NCI-H1105 (cell line): ENCODE measurements at places on chromosomes 13 and 19.

DNA sequence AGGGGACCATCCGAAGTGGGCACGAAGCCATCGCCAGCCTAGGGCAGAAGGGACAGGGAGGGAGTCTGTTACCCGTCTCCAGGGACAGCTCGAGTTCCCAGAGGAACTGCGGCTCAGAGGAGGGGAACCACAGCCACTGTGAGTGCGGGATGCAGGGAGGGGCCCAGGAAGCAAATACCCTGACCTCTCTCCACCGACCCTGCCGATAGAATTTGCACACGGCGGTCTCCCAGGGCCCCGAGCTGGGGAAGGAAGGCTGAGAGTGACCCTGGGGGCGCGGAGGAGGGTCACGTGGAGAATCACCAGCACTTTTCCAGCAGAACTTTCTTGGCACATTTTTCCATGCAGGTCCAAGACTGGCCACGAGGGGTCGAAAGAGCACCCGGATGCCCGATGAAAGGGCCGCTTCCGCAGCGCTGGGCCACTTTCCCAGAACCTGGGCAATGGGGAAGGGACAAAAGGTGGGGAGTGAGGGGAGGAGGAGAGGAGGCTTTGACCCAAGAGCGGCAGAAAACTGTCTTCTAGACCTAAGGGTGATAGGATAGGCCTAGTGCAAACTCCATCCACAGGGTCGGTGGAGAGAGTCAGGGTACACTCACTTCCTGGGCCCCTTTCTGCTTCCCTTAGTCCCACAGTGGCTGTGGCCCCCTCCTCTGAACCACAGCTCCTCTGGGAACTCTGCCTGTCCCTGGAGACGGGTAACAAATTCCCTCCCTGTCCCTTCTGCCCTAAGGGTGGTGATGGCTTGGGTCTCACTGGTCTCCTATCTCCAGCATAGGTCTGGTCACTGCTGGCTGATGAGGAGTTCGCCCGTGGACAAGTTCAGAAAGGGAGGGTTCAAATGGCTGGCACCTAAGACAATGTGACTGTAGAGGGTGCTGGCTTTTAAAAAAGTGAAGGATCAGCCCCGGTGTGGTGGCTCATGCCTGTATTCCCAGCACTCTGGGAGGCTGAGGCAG is 5.3 kb upstream of the GPR4 start:
- DNase-seq: peak; percentile 48

- no peak for DNase-seq
Observed at GRCh38 chr13:106036870-106037269, 498.6 kb downstream of the EFNB2 start.

GRCh38 chr13:78593652-78594455 is 9.5 kb downstream of the POU4F1 start:
- DNase-seq: no peak

DNA sequence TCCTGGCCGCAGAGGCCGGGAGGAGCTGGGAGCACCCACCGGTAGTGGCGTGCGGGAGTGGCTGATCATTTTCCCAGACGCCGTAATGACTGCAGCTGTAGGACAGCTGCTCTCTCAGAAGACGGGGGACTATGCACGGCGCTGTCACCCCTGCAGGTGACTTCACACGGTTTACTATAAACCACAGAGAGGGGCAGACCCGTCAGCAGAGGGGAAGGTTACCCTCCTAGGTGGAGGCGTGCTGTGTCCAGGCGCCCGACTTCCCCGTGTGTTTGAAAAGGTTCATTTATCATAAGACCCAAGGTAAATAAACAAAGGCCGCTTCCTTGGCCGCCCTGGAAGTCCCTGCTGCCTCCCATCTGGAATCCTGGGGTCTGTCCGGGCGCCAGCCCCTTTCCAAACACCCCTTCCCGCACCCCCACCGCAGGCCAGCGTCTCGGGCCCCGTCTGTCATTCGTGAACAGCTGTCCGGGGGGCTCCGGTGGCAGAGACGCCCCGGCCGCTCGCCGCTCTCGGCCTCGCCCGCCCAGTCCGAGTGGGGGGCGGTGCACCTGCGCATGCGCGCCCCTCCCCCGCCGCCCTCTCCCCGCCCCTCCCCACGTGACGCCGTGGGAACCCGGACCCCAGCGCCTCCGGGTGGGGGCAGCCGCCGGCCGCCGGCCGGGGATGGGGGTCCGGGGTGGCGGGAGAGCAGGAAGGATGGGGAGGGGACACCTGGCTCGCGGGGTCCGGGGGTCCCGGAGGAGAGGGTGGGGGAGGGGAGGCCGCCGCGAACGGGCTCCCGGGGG is 915 bp downstream of the SHC2 start:
- DNase-seq: peak; percentile 62

DNA sequence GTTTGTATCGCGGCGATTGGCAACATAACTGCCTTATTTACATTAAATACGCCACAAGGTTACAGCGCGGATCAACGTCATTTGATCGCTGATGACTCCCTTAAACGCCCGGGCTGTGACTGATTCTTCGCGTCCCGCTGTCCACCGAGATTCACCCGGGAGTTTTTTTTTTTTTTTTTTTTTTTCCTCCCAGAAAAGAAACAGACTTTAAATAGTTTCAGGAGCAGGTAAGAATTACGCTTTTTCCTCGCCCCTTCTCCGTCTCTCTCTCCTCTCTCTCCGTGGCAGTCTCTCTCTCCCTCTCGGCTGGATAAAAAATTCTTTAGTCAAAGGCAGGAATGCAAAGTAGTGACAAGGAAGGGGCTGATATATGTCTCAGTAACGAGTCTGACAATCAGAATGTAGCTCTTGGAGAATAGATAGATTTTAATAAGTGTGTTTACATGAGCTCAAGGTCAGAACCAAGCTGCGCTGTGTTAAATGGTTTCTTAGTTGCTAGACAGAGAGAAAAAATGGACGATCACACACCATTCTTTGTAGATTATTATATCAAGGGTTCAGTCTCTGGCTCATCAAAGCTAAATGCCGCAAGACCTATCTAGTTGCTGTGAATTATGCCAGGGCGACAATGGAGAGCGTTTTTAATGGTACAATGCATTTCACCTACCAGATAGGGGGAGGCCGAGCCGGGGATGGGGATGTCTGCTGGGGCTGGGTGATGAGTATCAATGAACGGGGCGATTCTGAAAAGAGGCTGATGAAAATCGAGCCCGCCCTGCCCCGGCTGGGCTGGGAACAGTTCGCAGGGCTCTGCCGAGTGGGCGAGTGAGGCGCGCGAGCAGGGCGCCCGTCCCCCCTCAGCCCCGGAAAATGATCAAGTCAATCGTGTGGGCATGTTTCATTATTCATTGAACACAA is 147.2 kb upstream of the ZNF536 start:
- DNase-seq: peak; percentile 67

- peak; percentile 7 for DNase-seq
Observed at GRCh38 chr13:44402899-44403445, 29.3 kb downstream of the SERP2 start.

DNA sequence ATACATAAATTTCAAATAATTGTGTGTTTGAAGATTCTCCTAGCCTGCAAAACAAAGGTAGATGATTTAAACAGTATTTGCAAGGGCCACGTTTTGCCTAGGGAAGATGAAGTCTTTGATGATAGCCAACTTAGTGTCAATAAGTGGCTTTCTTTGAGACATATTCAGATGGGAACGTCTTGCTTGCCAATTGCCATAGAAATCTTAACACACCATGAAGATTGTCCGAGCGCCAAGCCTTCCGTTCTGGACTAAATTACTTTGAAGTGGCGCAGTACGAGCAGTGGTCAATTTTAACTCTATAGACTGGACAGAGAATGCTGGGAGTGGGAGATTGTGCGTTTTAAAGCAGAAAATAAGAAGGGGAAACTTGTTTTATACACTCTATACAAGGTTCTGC is 9.9 kb downstream of the ZIC5 start:
- no peak for DNase-seq

GRCh38 chr13:23392925-23393645 is 40.4 kb downstream of the SACS start:
- no peak for DNase-seq

GRCh38 chr13:95418946-95419345 is 117.7 kb upstream of the ABCC4 start:
- no peak for DNase-seq

DNA sequence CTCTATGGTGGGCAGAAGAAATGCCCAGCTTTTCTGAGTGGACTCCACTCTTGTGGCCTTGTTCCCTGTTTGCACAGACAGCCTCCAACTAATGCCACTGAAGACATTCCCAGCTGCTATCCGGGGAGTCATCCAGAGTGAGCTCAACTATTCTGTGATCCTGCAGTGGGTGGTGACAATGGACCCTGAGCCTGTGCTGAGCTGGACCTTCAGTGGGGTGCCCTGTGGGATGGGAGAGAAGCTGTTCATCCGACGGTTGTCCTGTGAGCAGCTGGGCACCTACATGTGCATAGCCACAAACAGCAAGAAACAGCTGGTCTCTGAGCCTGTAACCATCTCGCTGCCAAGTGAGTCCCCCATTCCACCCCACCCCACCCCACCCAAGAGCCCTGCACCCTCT is 10.3 kb downstream of the IGSF23 start:
- no peak for DNase-seq

DNA sequence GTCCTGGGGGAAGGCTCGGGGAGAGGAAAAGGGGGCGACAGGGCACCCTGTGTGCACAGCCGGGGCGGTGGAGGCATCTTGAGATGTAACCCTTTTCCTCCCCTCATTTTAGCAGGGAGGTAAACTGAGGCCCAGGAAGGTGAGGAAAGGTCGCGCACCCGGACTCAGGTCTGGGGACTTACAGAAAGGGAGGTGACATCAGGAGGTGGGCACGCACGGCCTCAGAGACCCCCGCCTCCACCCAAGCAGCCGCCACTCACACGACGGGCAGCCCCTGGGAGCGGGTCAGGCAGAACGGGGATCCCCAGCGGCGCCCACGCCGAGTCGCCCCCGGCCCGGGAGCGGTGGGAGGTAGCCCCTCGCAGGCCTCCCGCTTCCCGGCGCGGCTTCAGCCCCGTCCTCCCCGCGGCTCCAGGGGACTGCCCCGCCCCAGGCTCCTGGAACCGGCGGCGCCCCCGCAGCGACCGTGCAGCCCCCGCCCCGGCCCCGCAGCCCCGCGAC is 477 bp downstream of the PIP5K1C start:
- no peak for DNase-seq

- no peak for DNase-seq
Observed at GRCh38 chr13:81018936-81019335, 678.0 kb upstream of the SPRY2 start.

- no peak for DNase-seq
Observed at GRCh38 chr13:42876887-42877545, 95.6 kb downstream of the FAM216B start.

DNA sequence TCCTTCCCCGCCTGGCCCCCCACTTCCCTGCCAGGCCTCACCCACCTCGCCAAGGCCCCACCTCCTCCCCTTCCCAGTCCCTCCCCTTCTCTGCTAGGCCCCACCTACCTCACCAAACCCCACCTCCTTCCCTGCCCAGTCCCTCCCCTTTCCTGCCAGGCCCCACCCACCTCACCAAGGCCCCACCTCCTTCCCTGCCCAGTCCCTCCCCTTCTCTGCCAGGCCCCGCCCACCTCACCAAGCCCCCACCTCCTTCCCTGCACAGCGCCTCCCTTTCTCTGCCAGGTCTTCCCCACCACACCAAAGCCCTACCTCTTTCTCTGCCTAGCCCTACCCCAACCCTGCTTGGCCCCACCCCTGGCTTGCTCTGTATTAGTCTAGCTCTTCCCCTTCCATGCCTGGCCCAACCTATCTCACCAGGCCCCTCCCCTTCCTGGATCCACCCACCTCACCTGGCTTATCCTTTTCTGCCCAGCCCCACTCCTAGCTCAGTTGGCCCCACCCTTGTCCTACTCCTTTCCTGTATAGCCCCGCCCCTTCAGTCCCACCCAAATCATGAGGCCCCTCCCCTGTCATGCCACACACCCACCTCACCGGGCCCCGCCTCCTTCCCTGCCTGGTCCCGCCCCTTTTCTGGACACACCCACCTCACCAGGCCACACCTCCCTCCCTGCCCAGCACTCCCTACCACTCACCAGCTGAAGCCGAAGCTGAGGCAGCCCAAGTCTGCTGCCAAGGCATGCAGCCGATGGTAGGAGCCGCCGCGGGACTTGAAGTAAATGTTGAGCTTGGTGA is 16.2 kb downstream of the CERS1 start:
- no peak for DNase-seq

DNA sequence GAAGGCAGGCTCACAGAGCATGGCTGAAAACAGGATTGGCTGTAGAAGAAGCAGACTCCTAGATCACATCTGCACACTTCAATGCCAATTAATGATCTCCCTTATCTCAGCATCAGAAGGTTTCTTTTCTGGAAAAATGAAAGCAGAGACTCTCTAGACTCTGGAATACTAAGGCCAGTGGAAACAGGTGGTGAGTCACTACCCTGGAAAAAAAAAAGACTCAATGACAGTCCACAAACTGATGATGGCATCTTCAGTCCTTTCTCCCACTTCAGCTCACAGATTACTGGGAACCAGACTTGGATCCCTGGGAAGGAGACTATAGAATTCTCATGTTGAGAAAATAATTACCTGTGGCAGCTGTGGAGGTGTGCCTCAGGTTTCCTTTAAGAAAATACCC is 47.5 kb upstream of the MBNL2 start:
- DNase-seq: no peak

DNA sequence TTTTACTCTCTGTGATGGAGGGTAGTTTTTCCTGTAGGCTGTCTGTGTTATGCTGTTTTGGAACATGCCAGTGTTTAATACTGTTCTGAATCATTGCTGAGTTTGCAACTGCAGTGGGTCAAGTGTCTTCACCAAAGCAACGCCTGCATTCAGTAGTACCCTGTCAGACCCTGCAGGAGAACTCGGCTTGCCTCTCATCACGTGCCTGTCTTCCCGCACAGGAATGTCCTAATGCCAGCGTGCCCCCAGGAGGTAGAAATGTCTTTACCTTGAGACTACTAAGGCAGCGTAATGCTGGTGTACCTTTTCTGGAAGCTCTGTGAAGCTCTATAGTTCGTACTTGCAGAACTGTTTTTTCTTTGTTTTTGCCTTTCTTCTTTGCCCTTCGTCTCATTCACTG is 42.3 kb downstream of the POLR1D start:
- DNase-seq: no peak

GRCh38 chr13:83450591-83450990 is 431.7 kb downstream of the SLITRK1 start:
- no peak for DNase-seq

- DNase-seq: peak; percentile 5
Observed at GRCh38 chr19:41691268-41691970, 3.3 kb upstream of the CEACAM7 start.

- no peak for DNase-seq
Observed at GRCh38 chr13:53848366-53848961, 819.9 kb downstream of the OLFM4 start.

DNA sequence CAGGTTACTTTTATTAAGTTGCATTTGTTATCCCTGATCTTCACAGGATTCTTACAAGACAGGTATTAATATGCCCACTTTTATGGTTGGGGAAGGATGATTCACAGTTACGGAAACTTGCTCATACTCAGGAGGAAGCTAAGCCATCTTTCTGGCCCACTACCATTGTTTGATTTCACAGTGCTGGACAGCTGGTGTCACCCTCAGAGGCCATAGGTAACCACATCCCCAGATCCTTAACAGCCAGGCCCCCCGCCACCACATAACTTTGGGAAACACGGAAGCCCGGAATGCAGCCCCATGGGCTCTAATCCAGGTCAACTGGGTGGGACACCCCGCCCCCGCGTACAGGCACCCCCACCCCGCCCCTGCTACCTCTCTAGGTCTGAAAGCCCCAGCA is 119.7 kb downstream of the IRS2 start:
- no peak for DNase-seq
